ENCODE measurements at places on chromosomes 5 and 9.

- DNase-seq: no peak
Observed at GRCh38 chr5:149135536-149136201, 5.6 kb upstream of the ABLIM3 start.

- no peak for DNase-seq
Observed at GRCh38 chr9:137534256-137535119, 15.7 kb downstream of the PNPLA7 start.

DNA sequence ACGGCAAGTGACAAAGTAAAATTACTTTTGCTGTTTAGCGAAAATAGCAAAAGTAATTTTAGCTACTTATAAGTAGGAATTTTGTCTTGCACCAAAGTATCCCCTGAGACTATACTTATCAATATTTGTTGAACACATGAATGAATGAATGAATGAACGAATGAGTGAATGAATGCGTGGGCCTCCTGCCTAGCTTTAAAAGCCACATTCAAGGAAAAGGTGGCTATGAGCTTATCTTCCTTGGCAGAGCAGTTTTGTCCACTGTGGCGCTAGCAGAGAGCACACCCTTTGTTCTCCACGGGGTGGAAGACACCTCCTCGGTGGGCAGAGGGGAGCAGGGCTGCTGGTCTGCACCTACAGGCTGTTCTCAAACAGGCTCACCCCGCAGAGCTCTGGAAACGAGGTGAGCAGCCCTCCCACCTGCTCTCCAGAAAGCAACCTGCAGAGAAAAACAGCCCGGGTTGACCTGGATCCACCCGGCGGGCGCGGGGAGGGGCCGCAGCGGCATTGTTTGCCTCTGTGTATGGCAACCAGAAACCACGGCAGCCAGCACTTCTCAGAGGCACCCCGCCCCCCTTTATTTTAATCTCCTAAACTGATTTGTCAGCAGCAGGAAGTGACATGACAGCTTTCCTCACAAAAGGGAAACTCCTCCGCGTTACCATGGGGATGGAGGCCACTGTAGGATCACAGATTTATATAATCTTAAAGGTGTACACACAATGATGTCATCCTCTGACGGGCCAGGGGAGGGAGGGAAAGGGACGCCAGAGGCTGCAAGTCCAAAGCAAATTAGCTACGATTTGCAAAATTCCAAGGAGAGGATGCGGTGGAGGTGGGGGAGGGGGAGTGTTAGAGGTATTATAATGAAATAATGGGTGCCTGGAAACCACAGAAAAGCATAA, 5.9 kb downstream of the DUSP1 start:
- peak; percentile 95 for DNase-seq

GRCh38 chr9:98521141-98521540, 187.6 kb downstream of the GABBR2 start:
- no peak for DNase-seq

DNA sequence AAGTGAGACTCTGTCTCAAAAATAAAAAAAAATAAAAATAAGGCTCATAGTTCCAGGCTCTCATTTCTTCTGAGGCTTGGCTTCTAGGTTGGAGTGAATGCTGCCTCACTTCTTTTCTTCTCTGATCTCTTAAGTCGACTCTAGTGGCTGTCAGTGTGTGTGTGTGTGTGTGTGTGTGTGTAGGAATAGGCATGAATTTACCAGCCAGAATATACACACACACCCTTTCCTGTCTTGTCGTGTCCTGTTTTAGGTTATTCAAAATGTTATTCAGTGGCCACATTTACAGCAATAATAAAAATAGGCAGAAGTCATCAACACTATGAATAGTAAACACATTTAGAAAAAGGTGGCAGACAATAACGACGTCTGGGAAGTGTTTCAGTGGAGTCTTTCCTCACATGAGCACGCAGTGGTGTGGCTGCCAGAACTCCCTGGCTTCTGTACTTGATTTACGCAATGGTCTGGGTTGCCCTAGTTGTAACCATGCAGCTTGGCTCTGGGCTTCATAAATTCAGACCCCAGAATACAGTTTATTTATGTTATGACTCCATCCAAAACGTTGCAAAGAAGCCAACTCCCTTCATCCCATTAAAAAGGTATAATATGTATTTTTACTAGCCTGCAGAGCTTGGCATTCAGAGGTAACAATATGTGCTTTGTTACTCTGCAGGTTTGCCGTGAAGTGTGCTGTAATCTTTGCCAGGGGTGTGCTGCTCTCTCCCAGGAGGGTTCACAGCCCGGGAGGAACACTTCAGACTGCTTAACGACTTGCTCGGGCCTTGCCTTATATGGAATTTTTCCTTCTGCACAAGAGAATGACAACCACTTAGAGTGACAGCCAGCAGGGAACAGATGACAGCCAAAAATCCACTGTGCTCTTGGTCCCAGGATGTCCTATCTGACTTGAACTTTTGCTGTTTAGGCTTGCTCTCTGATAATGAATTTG, 34.4 kb upstream of the PALM2AKAP2 start:
- DNase-seq: no peak

DNA sequence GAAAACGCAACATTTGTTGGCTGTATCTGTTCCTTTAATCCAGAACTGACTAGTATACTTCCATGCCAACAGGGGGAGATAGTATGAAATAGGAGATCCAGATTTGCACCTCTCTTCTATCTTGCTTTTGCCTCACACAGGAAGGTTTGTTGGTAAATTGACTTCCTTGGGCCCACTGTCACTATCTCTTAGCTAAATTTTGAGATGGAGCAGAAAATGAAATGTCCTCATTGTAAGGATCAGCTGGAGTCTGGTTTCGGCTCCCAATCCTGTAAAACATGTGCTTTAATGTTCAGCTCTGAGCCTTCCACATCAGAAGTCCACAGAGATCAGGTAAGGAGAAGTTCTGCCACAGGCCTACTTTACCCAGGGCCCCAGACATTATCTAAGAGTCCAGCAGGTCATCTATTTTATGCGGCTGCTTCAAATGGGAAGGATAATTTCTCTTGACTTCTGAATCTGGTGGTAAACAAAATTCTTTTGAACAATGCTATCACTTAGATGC, 176.8 kb downstream of the FER start:
- DNase-seq: no peak

- peak; percentile 6 for DNase-seq
Observed at GRCh38 chr5:141172381-141173204, at the start of gene PCDHB7. Gene PCDHB7 (plus strand): TSS chr5:141172644. CDS start chr5:141172836, 192 bp downstream.

DNA sequence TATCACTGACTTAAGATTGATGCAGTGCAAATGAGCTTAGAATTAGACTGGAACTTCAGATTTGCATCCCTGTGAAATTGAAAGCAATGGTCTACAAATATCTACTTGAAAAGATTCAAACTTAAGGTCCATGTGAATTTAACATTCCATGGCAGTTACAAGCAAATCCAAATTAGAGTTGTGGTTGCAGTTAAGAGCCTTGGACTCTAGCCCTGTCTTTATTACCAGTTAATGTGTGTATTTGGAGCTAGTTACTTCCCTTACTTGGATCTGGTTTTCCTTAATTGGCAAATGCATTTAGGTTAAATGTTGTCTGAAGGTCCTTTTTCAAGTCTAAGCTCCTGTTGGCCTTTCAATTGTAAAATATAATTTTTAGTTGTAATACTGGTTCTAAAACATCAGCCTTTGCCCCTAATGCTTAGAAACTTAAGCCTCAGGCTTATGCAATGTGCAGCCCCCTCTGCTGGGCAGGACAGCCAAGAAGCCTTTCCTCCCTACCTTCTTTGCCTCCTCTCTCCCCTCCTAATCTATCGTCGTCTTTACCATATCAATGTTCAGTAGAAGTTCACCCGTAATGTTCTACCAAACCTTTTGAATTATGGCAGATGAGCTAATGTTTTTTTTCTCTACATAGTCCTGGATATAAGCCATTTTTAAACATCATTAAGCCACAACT, 59.5 kb downstream of the ERMP1 start:
- DNase-seq: no peak

DNA sequence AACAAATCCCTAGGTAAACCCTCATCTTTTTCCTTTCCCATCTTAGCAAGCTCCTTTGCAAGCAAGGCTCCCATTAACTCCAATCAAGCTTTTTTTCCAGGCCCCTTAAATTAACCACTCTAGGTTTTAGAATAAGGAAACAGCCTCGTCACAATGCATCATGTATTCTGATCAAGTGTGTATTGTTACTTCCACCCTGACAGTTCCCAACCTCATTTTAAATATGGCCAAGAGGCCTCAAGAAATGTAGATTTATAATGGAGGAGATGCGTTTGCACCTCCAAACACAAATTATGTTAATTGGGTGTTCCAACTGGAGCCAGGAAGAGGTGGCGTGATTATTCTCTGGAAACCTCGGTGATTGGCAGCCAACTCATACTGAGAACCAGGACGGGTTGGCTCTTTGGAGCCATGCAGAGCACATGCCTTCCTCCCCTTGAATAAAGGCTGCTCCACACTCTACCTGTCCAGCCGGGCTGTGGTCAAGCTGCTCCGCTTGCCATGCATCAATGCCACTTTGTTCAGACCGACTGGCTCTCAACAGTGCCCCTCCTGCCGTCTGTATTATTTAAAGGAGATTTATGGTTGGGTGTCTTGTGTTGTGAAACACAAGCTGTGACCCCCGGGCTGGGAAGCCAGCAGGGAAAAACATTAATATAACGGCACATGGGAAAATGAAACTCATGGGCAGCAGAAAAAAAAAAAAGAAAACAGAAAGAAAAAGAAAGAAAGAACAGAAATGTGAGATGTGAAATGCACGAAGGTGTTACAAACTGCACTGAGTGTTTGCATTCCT, 191.1 kb downstream of the EBF1 start:
- no peak for DNase-seq
